T-helper 2 cell treated with Interferon-gamma antibody and Interleukin-4, amounts not matched to agents 5 μg/mL and 100 μg/mL, for 36 hours (primary cell): ENCODE measurements at places on chromosomes 2 and 18.

DNA sequence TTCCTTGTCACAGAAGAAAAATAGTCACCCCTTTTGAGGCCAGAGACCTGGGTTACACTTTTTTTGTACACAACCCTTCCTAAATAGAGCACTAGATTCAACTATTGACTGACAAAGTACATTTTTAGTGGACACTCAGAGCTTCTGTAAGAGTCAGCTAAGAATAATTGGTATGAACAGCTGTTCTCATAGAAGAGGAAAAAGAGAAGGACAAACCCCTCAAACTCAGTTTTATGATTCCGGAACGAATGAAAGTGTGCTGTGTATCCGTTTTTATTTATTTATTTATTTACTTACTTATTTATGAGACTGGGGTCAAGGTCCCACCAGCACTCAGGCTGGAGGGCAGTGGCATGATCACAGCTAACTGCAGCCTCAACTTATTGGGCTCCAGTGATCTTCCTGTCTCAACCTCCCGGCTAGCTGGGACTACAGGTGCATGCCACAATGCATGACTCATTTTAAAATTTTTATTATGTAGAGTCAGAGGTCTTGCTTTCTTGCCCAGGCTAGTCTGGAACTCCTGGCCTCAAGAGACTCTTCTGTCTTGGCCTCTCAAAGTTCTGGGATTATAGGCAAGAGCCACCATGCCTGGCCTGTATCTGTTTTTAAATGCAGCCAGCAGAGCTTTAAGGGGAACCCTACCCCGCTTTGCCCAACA lies 36.0 kb upstream of the FZD5 start:
- no peaks in the 10 kb centered on the region for H3K36me3 ChIP-seq
- H3K4me3 ChIP-seq: no peak overlapping the region
- peaks cover 5% of the 10 kb centered on the region for H3K4me1 ChIP-seq
- DNase-seq: no peak
- peaks cover 2% of the 10 kb centered on the region for H3K27me3 ChIP-seq

- H3K36me3 ChIP-seq: no peaks in the 10 kb centered on the region
- no peaks in the 10 kb centered on the region for H3K4me1 ChIP-seq
- no peaks in the 10 kb centered on the region for H3K27me3 ChIP-seq
- no peak overlapping the region for H3K27ac ChIP-seq
- DNase-seq: no peak
- no peak overlapping the region for H3K4me3 ChIP-seq
Observed at GRCh38 chr18:66749030-66749429, 145.1 kb upstream of the CDH19 start.

DNA sequence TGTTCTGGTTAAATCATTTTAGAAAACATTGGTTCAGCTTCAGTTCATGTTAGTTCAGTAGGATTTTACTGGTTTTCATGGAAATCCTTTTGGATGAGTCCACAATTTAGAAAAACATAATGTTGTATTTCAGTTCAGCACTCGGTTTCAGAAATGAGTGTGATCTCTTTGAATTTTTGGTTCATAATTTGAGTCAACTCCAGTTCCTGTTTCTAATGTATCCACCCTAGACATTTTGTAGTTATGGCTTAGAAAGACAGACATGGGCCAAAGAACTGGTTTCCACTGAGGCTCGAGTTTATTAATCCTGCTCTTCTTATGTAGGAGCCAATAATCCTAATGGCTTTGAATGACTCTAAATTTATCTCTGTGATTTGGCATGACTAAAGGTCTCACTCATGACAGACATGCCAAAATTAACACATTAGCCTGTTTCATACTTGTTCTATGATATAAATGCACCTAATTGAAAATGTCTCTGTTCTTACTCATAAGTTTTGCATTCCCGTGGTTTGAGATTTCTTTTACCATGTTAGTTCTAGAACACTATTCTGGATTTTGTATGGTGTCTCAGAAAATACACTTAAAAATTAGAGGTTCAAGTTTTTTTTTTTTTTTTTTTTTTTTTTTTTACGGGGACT lies 82.3 kb upstream of the SPRED2 start:
- H3K4me3 ChIP-seq: no peak overlapping the region
- no peaks in the 10 kb centered on the region for H3K36me3 ChIP-seq
- H3K27me3 ChIP-seq: peaks cover 3% of the 10 kb centered on the region

DNA sequence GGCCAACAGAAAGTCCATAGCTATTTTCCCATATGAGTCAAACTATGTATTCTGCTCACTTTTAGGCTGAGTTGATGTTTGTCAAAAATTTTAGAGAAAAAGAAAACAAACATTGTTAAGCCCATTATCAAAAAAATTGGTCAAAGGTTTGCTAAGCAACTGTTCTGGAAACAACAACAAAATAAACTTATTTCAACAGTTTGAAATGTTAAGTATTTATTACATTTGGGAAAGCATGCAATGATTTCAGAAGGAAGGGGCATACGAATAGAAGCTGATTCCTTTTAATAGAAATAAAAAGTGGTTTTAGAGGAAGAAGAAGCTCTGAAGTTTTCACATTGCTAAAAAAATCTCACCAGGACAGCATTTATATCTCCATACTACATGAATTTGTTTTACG lies 1837.5 kb upstream of the CELF4 start:
- no peak overlapping the region for H3K27ac ChIP-seq
- H3K4me3 ChIP-seq: no peak overlapping the region
- no peak for DNase-seq
